IPS DF 19.7 (cell line): ENCODE measurements at places on chromosomes 1 and 21.

GRCh38 chr1:36778740-36779139, 255.6 kb downstream of the GRIK3 start:
- DNase-seq: no peak

DNA sequence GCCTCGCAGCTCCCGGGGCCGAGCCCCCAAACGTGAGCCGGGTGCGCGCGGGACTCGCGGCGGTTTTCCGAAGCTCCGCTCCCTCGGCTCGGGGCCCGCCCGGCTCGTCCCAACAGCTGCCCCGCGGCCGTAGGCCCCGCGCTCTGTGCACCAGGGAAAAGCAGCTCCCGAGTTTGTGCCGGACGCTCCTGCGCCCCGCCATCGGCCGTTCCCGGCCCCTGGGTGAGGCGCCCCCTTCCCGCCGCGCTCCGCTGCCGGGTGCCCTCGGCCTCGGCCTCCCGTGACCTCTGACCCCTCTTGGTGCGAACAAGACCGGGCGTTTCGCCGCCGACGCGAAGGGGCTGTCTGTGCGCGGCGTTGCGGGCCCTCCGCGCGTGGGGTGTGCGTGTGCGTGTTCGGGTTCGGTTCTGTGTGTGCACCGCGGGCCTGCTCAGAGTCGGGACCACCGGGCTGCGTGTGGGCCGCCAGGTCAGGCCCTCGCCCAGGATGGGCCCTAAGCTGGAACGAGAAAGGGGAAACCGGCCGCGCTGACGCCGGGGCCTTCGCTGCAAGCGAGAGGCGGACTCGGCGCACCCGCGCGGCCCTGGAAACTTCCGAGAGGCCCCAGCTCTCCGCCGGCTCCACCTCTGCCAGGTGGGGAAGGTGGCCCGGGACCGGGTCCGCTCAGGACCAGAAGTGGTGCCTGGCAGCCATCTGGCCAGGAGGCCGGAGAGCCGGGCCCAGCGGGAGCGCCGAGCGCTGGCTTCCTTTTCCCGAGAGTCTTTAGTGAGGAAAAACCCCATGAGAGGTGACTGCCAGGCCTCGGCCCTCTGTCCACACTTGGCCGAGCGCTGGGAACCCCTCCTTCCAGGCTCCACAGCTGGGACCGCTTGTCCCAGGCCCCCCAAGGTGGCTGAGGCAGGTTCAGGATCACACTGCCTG, 1.9 kb downstream of the PRDM16 start:
- no peak for DNase-seq

DNA sequence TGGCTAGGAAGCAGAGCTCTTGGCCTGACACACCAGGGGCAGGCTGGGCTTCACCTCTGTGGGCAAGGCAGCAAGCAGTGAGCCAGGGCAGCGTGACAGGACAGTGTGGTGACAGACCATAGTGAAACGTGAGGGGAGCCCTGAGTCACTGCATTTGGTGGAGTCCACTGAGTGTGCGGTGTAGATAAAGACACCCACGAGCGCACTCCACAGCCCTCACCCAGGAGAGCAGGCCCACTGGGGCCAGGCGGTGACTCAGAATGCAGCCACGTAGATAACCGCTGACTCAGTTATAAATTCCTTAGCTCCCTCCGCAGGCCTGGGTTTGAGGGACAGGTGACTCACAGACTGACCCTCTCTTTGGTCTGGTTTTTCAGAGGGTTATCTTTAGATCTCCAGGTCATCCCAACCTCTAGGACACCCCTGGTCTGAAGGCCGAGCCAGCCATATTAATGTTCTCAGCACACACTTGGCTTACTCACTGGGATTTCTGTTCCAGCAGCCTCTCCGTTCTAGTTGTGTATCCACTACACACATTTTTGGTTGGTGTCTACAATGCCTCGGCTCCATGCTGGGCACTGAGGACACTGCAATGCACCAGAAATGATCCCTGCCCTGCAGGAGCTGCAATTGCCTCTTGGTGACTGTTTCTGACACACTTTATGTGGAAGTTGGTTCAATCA, 90.2 kb upstream of the TSPAN2 start:
- DNase-seq: no peak

GRCh38 chr1:112698366-112699310, 8.3 kb downstream of the RHOC start:
- DNase-seq: no peak

DNA sequence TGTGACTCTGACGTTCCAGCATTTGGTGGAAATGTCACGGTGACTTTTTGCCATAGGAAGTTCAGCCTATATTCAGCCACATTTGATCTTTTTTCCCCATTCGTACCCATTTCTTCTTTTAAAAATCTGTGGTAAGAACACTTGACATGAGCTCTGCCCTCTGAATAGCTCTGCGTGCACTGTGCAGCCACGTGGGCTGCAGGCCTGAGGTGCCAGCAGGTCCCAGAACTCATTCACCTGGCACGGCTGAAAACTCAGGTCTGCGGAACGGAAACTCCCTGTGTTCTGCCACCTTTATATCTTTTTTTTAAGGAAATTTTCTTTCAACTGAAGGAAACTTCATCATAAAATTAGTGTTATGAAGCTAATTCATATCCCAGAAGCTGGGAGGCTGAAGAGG, 28.6 kb downstream of the CEP104 start:
- no peak for DNase-seq

GRCh38 chr1:203680765-203681164, 54.1 kb downstream of the ATP2B4 start:
- no peak for DNase-seq

DNA sequence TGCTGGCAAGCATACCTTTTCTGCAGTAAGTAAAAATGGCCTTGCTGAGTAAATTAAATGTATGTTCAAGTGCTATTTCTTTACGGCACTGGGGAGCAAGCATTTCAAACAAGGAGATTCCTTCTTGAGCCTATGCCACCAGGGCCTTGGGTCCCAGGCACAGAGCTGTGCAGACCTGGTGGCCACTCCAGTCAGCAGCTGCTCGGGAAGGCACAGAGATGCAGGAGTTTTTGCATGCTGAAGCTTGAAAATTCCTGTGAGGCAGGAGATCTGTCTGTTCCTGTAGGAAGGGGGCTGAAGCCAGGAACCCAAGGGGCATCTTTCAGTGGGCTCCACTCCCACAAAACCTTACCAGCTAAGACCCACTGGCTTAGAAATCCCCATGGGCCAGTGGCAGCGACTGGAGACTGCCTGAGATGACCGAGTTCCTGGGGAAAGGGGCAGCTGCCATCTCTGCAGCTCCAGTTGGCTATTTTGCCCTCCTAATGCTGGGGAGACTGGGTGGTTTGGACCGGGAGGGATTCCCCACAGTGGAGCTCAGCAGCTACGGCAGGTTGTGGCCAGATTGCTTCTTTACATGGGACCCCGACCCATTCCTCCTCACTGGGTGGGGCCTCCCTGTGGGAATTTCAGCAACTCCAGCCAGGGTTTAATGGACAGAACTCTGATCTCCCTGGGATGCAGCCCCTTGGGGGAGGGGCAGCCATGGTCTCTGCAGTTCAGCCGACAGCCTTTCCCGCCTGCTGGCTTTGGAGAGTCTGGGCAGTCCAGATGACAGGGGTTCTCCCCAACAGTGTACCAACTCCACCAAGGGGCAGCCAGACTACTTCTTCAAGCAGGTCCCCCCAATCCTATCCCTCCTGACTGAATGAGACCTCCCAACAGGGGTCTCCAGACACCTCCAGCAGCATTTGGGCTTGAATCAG, 8.4 kb upstream of the PGBD2 start:
- DNase-seq: no peak

DNA sequence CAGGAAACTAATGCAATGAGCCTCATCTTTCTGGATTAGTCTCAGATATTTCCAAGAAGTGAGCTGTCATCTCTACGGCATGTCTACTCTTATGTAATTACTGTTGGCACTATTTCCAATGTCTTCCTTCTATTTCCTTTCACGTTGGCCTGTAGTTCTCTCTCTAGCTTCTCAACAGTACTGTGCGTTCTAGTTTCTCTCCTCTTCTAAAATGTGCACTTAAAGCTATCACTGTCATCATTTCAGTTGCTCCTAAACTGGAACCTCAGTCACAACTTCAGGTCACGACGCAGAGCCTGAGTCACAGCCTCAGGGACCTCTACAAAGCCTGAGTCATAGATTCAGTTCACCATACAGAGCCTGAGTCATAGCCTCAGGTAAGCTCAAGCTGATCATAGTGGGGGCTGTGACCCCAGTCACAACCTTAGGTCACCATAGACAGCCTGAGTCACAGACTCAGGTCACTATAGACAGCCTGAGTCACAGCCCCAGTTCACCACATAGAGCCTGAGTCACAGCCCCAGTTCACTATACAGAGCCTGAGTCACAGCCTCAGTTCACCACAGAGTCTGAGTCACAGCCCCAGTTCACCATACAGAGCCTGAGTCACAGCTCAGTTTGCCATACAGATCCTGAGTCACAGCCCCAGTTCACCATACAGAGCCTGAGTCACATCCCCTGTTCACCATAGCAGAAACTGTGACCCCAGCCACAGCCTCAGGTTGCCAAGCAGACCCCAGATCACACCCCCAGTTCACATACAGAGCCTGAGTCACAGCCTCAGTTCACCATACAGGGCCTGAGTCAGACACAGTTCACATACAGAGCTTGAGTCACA, 13.0 kb downstream of the WNT9A start:
- DNase-seq: no peak

GRCh38 chr1:22454476-22455056, 2.9 kb downstream of the ZBTB40 start:
- no peak for DNase-seq

DNA sequence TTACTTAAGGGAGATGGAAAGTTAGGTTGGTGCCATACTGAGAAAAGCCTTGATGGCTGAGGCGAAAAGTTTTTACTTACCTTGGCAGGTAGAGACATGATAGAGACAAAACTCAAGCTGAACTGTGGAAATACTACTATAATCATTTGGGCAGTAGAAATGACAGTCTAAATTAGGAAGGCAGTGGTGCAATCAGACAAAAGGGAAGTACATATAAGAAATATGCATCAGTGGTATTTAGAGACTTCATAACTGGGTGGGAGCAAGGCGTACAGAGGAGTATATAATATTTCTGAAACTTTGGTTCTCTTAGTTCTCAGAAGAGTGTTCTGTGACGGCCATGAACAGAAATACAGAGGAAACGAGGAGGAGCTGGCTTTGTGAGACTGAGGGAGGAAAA, 2.4 kb upstream of the CEP350 start:
- no peak for DNase-seq

DNA sequence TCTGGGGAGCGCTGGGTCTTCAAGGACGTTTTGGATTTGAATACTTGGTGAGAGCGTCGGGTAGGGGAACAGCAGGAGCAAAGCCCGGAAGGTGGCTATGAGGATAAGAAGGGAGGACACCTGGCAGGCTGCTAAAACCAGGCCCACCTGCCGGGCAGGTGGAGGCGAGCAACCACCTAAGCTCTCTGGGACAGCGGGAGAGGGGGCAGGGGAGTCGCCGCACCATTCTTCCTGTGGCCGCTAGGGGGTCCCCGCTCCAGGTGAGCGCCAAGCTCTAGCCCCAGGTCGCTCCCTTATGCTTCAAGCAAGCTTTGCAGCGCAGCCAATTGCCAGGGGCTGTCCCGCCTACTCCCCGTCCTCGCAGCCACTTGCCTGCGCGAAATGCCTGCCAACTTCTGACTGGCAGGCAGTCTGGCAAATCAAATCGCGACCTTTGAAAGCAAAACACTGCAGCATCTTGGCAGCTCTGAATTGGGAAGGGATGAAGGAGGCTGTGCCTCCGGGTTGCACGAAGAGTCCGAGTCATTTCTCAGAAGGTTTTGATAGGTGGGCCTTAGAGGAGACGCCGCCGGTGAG, at the start of gene NIPAL3:
Gene NIPAL3 (plus strand): TSS at position 469 of the 576 bp plus-strand sequence. CDS start 3,746 bp downstream, outside the sequence.
- DNase-seq: peak; percentile 99

- DNase-seq: no peak
Observed at GRCh38 chr1:31802190-31803150, 13.4 kb downstream of the SPOCD1 start.

DNA sequence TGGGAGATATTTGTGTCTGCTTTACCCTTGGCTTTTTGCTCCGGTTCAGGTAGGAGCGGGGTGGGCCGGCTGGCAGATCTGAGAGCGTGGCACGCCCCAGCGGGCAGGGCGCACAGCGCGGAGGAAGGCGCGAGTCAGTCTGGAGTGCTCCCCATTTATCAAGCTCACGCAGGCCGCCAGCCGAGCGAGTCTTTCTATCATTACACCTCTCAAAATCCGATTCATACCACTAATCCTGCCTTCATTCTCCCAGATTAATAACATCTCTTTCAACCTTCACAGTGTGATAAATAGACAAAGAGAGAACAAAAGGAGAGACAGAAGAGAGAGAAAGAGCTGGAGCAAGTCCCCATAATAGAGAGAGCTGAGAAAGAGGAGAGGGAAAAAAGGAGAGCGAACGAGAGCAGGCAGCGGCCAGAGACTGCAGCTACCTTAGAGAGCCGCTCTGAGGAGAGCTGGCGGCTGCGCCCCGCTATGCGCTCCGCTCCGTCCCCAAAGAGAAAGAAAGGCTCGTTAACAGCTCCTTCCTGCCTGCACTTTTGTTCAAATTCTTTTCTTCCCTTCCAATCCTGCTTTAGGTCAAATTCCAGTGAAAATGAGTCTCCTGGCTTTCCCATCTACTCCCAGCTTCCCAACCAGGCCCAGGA, 48.0 kb downstream of the DMAP1 start:
- peak; percentile 28 for DNase-seq

GRCh38 chr1:163298365-163298764, 23.4 kb upstream of the NUF2 start:
- DNase-seq: no peak

GRCh38 chr1:40944841-40945430, 34.6 kb upstream of the CTPS1 start:
- DNase-seq: no peak

DNA sequence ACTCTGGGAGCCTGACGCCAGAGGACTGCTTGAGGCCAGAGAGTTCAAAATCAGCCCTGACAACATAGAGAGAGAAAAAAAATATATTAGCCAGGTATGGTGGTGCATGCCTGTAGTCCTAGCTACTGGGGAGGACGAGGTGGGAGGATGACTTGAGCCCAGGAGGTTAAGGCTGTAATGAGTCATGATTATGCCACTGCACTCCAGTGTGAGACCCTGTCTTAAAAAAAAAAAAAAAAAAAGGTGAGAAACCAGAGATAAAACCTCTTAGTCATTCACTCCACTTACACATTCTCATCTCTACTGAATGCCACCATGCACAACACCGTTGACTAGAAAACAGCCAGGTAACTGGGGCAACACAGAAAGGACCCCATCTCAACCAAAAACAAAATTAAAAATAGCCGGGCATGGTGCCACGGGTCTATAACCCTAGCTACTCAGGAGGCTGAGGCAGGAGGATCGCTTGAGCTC, 178.1 kb downstream of the SLC45A1 start:
- no peak for DNase-seq

GRCh38 chr21:14453339-14454015, 70.5 kb upstream of the HSPA13 start:
- no peak for DNase-seq

DNA sequence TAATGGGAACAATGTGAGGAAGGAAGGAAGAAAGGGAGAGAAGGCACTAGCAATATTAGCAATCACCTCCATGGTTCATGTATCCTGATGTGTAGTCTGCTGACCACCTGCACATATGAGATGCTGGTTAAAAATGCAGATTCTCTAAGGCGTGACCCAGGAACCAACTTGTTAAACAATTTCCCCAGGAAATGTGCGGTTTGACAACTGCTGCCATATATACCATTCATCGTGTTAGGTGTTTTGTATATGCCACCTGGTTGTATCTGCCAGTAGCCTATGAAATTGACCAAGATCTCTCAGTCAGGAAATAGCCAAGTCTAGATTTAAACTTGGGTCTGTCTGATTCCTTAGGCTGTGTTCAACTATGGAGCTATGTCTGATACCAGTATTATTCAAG, 4.1 kb downstream of the SEMA4A start:
- no peak for DNase-seq

- no peak for DNase-seq
Observed at GRCh38 chr1:155871390-155871789, 12.0 kb downstream of the SYT11 start.
